ENCODE measurements at places on chromosomes 3 and 15.

DNA sequence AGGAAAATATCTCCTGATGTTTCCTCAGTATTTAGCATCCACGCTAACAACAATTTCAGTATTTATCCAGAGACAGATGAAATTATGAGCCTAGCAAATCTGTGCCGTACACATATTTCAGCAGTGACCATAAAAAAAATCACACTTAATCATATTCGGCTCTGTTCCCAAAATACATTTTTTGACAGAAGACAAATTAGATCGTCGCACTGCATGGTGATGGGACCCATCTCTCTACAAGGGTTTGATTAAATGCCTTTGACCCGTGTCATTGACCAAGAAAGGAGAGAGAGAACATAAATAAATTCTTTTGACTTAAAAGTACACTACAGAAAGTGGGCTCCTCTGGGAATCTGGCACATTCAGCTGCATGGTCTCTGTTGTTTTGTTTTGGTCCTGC, 215.3 kb upstream of the SEMA6D start:
- no peak for DNase-seq

- DNase-seq = no peak
These were observed 21.2 kb upstream of the NOX5 start for GRCh38 chr15:68993276-68993675.

GRCh38 chr3:185103359-185104127, 49.3 kb downstream of the C3orf70 start:
- no peak for DNase-seq

GRCh38 chr3:33331414-33331813, 54.2 kb downstream of the FBXL2 start:
- DNase-seq = no peak

GRCh38 chr3:28243424-28244106, 2.1 kb downstream of the CMC1 start:
- DNase-seq = no peak

GRCh38 chr3:132435224-132435910, 18.1 kb downstream of the DNAJC13 start:
- no peak for DNase-seq

DNA sequence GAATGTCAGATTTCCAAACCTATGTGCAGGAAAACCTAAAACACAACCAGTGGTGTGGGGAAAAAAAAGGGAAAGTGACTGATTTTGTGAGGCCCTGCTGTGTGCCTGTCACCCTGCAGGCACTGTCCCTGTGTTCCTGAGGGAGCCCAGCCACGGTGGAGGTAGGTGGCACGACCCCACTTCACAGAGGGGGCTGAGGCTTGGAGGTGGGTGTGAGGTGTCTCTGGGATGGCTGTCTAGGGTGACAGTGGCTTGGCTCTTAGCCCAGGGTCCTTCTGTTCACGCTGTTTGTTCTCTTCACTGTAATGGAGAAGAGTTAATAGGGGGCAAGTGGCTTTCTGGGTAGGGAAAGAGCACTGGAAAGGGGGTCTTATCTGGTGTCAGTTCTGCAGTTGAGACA, 22.6 kb downstream of the RASGRF1 start:
- DNase-seq = no peak

- DNase-seq = no peak
These were observed 25.3 kb downstream of the FBLN2 start for GRCh38 chr3:13574083-13574797.

DNA sequence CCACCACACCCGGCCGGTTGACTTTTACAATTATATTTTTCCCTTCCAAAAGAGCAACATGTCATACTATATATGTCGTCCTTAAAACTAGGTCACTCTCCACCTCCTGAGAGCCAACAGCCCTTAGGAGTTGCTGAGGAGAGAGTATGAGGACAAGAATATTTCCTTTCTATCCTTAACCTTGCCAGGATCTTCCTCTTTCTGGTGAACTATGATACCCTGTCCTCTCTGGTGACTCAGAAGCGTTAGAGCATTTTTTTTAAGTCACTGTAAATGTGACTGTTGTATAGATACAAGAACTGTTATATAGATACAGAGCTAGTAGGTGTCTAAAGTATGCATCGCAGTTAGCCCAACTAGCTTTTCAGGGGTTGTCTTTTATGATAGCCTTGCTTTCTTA, 33.7 kb upstream of the MTHFS start:
- no peak for DNase-seq
